ENCODE measurements at places on chromosomes 2 and 18.

- no peak for DNase-seq
Observed at GRCh38 chr2:189178054-189178453, 1.5 kb downstream of the COL5A2 start.

DNA sequence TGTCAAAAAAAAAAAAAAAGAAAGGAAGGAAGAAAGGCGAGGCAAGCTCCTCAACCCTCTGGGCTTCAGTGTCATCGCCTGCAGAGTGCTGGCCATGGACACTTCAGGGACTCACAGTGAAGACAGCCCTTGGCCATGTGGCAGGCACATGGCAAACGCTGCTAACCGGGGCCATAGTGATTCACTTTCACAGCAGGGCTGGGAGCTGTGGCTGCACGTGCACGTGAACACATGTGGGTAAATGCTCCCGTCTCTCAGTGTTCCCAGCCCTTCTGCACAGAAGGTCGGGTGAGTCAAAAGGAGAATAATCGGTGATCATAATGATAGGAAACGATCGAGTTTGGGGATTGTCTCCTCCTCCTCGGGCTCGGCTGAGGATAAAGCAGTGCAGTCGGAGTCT is 46.1 kb upstream of the UBE2F start:
- no peak for DNase-seq

DNA sequence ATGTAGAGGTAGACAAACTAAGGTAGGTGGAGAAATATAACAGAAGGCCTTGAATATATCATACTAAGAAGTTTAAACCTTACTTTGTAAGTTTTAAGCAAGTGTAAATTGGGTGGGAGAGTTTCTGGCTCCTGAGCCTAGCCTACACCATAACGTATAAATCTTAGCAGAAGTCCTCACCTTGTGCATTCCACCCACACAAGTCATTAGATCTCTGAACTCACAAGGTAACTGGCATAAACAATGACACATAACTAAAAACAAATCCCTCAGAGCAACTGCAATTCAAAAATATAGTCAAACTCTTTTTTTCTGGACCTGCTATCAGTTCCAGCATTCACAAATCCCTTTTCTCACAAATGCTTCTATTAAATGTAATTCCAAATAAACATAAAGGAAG is 9.4 kb downstream of the REV1 start:
- no peak for DNase-seq

- DNase-seq, result no peak
Observed at GRCh38 chr2:8413589-8414135, 268.2 kb upstream of the ID2 start.

GRCh38 chr2:21423854-21424253 is 300.1 kb downstream of the TDRD15 start:
- no peak for DNase-seq

GRCh38 chr2:177667626-177668025 is 275.1 kb downstream of the AGPS start:
- no peak for DNase-seq

DNA sequence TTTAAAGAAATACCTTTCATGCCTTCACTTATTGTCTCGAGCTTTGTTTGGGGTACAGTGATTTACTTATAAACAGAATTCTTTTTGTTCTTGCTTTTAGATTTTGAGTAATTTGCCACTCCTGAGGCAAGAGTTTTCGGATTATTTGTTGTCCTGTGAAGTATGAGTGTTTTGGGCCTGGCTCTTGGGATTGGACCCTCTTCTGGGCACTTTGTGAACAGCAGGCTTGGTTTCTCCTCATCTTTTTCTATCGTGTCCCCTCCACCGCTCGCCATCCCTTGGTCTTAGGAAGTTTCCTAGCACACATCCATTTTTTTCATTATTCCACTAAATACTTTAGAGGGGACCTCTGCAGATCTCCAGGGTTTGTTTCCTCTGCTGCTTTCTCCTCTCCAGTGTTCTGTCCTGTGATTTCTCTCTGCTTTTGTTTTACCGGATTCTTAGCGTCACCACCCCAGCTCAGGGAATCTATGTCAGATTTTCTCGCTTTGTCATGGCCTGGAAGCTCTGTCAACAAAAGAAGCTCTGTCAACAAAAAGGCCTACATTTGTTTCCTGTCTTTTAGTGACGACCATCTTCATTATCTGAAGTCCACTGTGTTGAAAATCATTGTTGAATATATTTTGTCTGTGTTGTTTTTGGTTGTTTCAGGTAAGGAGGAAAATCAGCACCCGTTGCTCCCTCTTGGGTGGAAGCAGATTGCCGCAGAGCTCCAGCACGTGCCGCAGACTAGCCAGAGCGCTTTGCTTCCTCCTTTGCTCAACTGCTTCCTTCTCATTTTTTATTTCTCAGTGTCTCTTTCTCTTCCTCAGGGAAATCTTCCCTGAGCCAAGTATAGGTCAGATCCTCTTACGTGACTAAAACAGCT is 27.8 kb downstream of the ANKRD62 start:
- DNase-seq, result no peak

DNA sequence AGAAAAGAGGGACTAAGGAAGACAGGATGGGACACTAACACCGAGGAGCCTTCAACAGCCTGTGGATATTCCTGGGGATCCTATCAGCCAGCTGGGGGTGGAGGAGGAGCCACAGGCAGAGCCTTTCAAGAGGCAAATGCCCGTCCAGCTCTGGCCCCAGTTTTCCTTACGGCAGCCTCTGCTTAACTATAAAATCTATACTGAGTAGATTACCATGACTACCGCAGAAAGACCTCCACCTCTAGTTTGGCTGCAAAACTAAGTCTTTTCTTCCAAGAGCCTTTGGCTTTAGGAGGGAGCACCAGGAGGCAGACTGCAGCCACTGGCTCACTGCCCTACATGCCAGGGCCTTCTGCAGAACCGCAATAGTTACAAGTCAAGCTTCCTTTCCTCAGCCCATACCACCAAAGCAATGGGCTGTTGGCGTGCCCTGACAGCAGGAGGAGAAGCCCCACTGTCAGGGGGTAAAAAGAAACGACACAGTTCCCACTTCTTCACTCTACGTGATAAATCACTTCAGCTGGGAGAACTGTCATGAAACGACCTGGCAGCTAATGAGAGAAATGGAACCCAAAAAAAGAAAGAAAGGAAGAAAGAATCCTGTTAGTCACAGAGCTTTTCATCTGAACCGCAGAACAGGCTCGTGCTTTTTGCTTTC is 25.1 kb upstream of the CREB1 start:
- DNase-seq, result no peak

DNA sequence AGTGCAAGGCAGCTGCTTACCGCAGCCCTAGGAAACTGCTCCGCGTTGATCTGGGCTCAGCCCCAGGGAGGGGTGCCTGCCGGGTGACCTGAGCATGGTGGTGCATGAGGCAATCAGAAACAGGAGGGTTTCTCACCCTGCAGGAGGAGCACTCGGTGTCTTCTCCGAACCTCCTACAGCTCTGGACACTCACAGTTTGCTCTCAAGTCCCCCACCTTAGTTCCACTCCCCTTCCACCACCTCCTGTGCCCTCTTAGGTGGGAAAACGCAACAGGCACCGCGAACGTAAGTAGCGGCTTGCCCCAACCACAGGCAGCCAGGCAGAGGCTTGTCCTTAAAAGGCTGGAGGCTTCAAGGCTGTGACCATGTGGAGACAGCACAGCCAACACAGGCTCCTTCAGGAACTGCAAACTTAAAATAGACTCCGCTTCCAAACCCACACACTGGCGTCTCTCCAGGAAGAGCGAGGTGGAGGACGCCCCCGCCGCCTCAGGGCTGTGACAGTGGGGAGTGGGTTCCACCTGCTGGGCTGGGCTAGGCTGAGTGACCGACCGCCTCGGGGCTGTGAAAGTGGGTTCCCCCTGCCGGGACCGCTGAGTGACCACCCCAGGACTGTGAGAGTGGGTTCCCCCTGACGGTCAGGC is 71.6 kb downstream of the NDUFA10 start:
- no peak for DNase-seq

DNA sequence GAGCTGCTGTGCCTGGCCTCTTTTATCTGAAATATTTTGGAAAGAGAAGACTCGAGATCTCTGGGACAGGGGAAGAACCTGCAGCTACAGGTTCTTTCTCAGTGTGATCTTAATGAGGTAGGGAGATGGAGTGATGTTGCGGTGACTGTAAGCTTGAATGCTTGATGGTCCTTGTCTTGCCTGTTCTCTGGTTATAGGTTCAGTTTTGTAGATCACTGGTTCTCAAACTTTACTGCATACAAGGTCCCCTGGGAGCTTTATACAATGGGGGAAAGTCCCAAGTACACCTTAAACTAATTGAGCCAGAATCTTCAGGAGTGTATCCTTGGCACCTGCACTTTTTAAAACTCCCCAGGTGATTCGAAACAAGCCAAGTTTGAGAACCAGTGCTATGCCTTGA is 136.7 kb upstream of the CXCR4 start:
- no peak for DNase-seq

DNA sequence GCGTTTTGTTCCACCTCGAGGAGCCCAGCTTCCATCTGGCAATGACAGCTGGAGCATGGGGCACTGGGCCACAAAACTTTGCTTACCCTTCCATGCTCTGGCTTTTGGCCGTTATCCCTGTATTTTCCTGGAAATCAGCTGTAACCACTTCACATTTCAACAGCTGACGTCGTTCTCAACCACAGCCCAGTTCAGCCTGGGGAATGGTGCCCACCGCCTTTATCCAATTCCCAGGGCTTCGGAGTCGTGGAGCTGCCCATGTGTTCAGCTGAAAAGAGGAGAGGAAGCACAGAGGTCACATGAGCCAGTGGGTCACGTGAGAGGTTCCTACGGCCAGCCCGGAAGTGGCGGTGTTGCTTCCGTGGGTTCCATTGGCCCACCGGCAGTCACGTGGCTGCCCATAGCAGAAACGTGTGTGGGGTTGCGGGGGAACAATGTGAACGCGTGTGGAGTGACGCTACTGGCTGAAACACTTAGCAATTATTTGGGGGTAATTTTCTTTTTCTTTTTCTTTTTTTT is 16.7 kb upstream of the EDAR start:
- DNase-seq, result no peak

DNA sequence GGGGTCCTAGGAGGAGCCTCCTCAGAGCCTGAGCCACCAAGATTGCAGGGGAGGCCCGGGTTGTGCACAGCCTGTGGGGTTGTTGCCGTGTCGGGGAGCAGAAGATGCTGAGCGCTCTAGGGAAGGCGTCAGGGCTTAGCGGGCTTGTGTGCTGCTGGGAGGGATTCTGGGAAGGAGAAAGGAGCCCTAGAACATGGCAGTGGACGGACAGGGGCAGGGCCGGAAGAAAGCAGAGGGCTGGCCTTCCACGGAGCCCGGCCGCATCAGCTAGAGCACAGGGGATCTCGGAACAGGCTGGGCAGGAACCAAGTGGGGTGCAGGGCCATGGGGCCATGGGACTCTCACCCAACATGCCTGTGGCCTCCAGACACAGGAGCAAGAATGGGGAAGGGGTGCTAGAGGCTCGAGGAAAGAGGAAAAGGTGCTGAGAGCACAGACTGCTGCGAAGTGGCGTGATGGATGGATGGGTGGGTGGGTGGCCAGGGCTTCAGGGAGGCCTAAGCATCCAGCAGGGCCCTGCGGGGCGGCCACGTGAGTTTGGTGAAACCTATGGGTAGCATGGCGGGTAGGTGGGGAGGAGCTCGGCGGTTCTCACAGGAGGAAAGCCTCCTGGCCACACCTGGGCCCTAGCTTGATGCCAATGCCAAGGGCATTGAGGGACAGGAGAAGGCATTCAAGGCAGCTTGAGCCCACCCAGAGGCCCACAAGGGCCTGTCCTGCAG is 35.8 kb downstream of the MTERF4 start:
- DNase-seq, result no peak

- DNase-seq, result no peak
Observed at GRCh38 chr18:48613589-48614404, 75.0 kb downstream of the CTIF start.

DNA sequence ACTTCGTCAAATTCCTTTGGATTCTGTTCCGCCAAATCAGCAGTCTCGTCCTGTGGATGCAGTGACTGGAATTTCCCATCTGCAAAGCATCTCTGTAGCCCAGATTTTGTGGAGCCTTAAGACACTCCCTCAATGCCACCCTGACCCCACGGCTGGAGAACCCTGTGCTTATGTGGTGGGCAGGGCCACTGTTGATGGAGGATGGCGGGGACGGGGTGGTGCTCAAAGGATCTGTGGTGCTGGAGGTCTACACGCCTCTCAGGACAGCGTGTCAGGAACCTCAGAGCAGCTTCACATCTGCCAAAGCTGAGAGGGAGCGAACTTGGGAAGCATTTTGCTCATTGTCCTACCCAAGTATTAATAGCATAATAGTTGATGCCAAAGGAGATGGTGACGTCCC is 200.1 kb downstream of the MGAT5 start:
- no peak for DNase-seq

DNA sequence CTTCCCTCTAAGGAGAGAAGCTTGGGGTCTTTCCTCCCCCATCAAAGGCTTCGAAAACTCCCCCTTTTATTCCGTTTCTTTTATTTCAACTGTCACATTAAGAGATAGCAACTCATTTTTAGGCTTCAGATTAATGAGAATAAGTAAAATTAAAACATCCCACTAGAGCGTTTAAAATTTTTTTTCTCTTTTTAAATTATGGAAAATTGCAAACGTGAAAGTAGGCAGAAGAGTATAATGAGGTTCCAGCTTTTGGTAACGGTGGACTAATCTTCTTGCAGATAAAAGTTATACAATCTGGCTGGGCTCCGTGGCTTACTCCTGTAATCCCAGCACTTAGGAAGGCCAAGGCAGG is 21.9 kb upstream of the RMP24 start:
- DNase-seq, result no peak

- DNase-seq, result no peak
Observed at GRCh38 chr2:149996901-149997300, 409.3 kb upstream of the MMADHC start.

- no peak for DNase-seq
Observed at GRCh38 chr2:65605743-65606058, 173.3 kb upstream of the SPRED2 start.

DNA sequence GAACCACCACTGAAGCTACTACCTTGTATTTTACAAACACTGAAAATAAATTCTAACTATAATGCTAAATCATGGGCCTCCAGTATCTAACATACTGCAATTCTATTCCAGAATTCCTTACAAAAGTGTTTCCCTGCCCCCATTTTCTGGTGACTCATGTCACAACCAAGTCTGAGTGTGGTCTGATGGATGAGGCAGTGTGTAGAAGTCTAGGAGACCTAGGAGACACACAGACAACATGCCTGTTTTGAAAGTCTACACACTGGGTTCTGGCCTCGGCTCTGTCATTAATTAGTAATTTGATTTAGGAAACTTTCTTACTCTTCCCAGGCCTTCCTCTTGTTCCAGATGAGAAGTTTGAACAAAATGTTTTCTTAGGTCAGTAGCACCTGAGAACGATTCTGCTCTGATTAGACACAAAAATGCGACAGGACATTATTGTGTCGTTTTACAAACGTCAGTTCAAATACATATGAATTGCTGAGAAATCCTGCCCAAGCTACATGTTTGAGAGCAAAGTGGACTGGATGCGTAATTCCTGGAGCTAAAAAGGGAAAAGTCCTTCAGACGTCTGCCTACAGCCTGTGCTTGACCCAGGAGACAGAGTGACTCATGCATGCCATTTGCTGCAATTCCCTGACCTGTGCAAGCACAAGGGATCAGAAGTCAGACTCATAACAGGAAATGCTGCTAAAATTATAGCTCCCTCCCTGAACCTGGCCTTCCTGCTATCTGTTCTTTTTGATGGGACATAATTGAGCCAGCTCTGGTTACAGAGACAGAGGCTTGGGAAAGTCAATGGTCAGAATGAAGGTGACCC is 494.4 kb downstream of the SOX11 start:
- DNase-seq, result no peak

Measured in GOT3 (cell line).